ENCODE measurements at places on chromosomes 3 and 15.

- DNase-seq = no peak
Measured at GRCh38 chr15:69725275-69725674, 272.7 kb downstream of the RPLP1 start.

DNA sequence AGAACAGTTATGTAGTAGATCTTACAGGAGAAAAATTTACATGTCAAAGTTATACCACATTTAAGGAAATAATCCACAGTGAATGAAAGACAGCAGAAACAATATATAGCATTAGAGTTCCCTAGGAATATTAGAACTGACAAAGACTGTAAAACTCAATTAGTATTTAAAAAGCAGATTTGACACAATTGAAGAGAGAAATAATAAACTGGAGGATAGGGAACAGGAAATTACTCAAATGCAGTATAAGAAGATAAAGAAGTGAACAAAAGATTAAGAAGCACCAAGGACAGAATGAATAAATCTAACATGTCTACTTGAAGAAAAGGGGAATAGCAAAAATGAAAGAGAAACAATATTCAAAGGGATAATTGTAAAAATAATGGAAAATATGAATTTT is 132.6 kb upstream of the CHRNA7 start:
- DNase-seq = no peak

DNA sequence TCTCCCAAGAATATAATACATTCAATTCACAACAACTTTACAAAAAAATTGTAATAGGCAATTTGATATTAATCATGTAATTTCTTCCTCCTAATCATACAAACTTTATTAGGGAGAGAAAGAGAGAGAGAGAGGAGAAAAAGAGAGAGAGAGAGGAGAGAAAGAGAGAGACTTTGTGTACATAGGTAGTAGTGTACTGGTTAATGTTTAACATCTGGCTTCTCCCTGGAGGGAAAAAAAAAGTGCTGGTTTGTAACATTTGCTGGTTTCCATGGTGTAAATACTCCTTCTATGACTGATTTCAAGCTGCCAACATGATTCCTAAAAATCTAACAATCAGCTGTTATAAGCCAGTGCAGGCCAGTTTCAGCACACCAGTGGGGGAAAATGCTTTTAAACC is 98.0 kb upstream of the ARHGEF26 start:
- no peak for DNase-seq

DNA sequence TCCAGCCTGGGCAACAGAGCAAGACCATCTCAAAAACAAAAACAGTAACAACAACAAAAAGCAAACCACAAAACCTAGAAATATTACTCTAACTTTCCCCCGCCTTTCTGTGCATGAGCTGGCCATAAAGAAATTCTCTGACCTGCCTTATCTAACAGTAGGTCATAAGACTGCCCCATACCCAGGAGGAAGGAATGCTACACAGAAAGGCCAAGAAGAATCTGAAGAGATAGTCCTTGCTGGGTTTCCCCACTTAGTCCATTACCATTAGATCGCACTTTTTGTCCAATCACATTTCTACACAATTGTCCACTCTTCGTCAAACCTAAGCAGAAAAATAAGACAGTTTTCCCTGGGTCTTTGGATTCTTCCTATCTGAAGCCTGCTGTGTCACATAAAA is 23.5 kb downstream of the CIAO2A start:
- no peak for DNase-seq

DNA sequence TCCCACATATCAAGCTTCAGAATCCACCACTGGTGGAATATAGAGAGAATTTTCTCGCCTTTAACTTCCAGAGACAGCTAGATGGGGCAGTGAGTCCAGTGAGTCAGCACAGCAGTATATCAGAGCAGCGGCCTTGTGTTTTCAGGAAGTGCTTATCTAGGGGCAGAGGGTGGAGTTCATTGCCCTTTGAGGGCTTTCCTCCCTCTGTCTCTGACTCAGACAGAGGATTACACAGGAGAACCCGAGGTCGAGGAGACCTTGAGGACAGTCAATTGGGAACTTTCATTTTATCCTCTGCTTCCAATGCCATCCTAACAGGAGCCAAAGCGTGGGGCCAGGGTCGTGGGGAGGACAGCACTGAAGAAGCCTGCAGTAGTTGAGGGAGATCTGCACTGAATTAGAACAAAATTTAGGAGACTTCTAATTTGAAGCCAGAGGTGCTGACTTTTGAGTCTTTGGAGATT is 109.6 kb upstream of the UMPS start:
- no peak for DNase-seq

DNA sequence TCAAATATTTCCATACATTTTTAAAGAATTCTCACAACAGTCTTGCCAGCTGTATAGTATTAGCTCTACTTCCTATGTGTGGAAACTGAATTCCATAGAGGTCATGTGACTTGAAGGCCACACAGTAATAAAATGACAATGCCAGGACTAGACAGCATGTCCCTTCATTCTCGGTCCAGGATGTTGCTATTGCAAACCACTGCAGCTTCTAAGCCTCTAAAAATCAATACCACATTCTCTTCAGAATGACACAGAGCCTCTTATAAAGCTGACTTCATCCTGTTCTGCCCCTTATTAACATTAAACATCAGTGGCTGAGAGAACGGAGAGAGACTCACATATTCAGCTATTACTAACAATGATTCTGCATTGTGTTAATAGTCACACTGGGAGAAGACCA is 240.3 kb upstream of the PEX5L start:
- DNase-seq = no peak

DNA sequence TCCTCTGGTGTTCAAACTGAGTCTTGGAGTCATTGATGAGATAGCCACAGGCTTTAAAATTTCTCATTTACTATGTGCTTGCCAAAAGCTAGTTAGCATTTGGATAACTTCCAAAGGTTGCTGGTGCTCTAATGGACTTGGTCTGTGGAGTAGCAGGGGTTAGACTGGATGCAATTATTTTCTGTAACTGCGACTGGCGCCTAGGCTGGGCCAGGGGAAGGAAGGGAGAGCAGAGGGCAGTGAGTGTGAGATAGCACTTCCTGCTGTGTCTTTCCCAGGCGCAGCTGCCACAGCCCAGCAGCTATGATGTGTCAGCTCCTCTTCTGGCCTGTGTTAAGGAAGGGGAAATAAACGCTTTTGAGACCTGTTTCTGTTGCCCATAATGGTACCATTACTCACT is 98.6 kb downstream of the MYRIP start:
- no peak for DNase-seq

Measured in stimulated activated CD8-positive, alpha-beta memory T cell treated with anti-CD3 and anti-CD28 coated beads, Interleukin-4, amount 100 ng/mL, for 1 hour (primary cell).